NCI-H1105 (cell line): ENCODE measurements at places on chromosomes 1 and 21.

GRCh38 chr1:154407198-154408091 lies 2.3 kb downstream of the IL6R start:
- DNase-seq = no peak

DNA sequence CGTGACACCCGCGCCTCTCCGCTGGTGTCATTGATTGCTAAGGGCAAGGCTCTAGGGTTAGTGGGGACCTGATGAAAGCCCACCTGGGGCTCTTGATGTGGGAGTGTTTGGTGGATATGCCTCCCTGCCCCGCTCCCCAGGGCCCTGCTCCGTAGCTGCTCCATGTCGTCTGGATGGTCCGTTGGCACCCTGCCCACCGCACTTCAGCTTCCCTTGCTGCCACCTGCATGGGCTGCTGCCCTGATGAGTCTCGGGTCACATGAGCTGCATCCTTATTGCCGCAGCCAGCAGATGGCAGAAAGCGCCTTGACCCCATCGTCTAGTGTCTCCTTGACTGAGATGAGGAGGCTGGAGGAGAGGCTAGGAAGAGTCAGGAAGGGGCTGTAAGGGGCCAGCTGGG lies 439.4 kb downstream of the CAMTA1 start:
- peak; percentile 7 for DNase-seq

DNA sequence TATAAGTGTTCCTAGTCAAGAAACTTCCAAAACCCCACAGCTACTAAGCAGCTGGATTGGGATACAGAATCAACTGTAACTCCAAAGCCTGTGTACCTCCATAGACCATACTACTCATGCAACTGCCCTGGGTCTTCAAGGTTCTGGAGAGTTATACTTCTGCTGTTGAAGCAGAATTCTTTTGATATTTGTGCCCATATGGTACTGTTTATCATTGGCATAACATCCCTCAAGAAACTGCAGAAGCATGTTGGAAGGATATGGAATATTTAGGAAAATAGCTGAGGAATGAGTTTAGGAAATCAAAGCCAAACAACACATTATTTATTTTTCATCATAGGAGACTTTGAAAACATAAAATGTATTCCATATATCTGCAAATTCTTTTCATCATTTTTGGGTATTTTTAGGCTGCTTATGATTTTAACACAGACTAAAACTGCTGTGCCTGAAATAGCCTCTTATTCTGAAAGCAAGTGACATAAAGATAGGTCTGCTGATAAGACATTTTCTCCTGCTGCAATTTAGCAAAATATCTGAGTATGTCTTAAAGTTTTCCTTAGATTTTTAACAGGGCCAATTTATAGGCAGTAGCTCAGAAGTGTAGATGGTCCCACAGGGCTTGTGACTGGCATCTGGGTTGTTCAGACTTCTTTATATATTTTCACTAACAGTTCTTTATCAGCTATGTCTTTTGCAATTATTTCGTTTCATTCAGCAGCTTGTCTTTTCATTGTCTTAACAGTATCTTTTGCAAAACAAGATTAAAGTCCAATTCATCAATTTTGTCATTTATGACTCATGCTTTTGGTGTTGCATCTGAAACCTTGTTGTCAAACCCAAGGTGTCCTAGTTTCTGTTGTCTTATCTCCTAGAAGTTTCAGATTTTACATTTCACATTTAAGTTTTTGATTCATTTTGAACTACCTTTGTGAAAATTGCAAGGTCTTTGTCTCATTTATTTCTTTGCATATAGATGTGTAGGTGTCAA lies 41.1 kb upstream of the ZNF124 start:
- DNase-seq = no peak

DNA sequence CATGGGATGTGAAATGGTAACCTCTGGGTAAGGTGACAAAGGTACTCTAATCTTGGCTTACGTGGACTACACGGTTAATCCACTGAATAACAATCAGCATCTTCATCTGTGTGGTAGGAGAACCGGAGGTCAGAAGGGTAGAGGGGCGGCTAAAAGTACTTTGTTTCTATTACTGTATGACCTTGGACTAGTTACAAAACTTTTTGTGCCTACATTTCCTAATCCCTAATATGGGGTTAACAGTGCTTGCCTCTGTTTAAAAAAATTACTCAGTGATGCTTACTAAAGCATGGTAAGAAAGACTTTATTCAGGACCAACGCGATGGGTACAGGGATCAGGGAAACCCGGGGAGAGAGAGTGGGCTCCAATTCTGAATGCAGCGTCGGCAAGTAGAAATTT lies 1.7 kb upstream of the MRPS6 start:
- no peak for DNase-seq

DNA sequence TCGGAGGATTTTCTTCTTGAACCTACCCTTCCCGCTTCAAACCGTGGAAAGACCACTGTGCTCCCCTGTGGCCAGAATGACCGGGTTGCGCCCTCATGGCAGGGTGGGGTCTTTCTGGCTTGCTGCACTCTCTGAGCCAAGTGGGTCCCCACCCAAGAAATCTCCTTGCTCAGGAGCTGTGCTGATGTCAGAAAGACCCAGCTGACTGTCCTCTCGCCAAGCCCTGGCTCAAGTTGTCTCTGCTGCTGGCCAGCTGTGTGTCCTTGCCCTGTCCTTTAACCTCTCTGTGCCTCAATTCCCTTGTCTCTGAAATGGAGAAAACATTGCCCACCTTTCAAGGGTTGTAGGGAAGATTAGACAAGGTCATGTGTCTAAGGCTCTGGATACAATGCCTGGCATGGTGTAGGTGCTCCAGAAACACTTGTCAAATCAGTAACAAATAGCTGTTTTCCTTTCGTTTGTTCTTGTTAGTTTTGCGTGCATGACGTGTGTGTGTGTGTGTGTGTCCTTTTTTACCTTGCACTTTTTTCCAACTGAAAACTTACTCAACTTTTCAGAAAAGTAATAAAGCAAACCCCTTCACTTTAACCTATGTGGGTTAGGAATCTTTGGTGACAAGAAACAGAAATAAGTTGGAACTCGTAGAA lies 41.1 kb upstream of the RPL11 start:
- DNase-seq = no peak

DNA sequence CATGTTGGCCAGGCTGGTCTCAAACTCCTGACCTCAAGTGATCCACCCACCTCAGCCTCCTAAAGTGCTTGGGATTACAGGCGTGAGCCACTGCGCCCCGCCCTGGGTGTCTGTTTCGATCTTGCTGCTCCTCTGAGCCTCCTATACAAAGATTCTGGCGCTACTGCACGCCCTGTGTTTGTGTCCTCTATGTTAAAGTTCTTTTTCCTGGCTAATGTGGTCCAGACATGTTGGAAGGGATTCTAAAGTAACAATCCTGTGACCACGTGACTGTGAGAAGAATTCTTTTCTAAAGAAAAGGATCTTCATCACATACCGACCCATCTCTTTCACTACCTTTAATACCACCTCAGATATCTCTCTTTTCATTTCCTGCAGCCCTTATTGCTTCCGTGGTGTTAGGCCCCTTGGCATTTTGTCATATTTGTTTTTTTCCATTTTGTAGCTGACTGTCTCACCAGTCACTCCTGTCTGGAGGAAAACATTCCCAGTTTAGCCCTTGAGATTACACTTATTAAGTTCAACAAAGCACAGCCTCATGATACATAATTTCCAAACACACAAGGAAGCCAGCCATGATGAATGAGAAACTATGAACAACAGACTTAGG lies 27.2 kb upstream of the ENO1 start:
- no peak for DNase-seq

GRCh38 chr1:155078469-155079209 lies at the start of gene EFNA3:
Gene EFNA3, plus strand, starts transcription at chr1:155078837. Its CDS starts 105 bp downstream, at chr1:155078942.
- peak; percentile 56 for DNase-seq
